ENCODE measurements at places on chromosomes 12 and 14.

DNA sequence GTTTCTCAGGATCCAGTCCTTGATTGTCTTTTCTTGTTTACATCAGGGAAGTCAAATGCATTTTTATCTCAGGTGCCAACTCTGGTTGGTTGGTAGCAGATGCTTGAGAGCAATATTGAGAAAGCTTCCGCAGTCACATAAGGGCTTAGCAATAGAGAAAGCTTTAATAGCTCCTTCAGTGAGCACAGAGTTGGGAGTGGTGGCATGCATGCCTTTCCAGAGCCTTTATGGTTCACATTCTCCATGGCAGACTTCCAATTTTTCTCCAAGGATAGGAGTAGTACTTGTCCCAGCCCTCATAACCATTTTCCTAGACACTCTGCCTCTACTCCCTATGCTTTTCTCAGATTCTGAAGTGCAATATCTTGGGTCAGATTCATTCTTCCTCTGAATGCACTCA is 280.4 kb downstream of the AEBP2 start:
- DNase-seq, result no peak

DNA sequence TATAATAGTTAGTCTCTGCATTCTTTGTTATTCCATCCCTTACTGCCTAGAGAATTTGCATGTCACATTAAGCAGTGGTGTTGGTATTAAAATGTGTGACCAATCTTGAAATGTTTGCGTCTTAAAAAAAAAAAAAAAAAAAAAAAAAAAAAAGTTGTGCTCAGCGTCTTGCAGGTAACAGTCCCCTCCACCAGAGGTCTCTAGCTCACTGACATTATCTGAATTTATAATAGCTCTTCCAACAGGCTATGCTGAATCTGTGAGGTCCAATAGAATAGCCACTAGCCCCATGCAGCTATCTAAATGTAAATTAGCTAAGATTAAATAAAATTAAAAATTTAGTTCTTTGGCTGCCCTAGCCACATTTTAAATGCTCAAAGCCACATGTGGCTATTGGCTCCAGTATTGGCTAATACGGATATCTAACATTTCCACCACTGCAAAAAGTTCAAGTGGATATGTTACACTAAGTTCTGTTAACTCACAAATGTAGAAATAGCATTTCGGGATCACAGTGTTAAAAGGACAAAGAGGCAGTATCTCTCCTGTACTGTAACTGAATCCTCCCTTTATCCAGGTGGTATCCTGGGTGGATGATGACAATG is 28.7 kb downstream of the NKX2-8 start:
- DNase-seq, result no peak

- DNase-seq, result no peak
Measured at GRCh38 chr12:46361667-46362034, 10.9 kb downstream of the SLC38A2 start.

DNA sequence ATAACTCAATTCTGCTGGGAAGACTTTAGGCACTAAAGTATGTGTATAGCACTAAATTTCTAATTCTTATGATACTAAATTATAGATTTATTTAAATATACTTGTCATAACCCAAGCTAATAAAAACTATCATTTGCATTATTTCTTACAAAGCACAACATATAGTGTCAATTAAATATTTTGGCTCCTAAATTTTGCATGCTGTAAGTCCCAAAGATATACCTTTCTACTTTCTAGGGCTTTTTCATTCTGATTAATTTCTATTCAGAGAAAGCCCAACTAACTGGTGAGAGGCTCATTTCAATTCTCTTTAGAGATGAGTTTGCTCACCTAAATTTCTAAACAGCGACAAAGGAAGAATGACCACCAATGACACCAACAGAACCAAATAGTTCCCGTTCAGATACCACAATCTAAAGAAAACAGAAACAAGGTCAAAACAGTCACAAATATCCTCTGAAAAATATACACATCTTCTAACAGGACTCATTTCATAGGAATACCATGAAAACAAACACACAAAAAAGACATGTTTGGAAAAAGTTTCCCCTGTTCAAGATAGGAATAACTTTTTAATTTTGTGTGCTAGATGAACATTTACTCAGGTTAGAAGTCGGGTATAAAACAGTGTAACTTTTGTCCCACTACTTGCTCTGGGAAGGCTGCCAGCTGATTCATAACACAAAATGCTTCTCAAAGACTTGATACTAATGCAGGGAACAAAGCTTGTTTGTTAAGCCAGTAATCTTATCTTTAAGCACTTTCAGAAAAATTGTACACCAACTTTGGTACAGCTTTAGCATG is 7.6 kb downstream of the SLC38A2 start:
- DNase-seq, result no peak

GRCh38 chr12:120368789-120369602 is at the start of gene MSI1:
Gene MSI1 (minus strand): TSS chr12:120369164. CDS start chr12:120369091, 73 bp downstream.
- no peak for DNase-seq

DNA sequence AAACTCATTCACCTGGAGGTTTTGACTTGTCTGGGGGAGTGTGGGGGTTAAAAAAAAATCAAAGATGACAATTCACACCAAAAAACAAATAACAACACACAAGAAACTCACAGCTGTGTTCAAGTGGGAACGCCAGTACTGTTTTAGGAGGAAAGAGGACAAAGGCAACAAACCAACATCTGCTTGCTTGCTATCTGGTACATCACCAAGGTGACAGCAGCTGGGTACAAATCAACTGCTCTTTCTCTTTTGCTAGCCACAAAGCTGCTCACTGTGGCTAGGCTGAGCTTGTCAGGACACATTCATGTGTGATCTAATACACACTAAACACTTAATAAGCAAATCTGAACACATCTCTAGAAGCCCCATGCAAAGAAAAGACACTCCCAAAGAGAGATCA is 128.0 kb upstream of the RAP1B start:
- DNase-seq, result no peak

DNA sequence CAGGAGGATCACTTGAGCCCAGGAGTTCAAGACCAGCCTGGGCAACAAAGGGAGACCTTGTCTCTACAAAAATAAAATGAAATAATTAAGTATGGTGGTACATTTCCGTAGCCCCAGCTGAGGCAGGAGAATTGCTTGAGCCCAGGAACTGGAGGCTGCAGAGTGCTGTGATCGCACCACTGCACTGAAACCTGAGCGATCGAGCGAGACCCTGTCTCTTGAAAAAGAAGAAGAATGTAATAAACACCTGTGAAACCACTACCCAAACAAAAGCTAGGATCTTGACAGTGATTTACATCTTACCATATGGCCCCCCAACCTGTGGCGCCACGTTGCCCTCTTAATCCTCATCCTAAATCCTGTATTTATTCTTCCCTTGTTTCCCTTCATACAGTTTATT is 5.7 kb upstream of the DTX1 start:
- no peak for DNase-seq
